Astrocyte of the hippocampus (primary cell): ENCODE measurements at places on chromosomes 4 and X.

GRCh38 chrX:153379971-153380581 is 21.1 kb downstream of the PNMA6E start:
- DNase-seq, result no peak

- no peak for DNase-seq
Observed at GRCh38 chr4:83716874-83717273, 181.0 kb downstream of the GPAT3 start.

DNA sequence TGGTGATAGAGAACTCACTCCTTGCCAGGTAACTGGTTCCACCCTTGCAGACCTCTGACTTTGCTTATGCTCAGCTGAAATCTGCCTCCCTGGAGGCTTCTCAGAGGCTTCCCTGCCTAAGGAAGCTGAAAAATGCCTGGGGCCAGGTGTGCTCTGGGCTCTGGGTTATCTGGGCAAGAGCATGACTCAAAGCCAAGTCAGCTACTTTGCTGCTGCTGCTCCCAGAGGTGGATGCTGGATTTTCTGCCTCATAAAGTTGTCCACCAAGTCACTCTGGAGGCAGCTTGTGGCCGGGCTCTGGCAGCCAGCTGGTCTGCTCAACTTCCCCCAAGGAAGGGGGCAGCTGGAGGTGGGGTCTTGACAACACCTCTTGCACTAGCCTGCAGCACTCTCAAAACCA is 132.7 kb downstream of the PJA1 start:
- no peak for DNase-seq

DNA sequence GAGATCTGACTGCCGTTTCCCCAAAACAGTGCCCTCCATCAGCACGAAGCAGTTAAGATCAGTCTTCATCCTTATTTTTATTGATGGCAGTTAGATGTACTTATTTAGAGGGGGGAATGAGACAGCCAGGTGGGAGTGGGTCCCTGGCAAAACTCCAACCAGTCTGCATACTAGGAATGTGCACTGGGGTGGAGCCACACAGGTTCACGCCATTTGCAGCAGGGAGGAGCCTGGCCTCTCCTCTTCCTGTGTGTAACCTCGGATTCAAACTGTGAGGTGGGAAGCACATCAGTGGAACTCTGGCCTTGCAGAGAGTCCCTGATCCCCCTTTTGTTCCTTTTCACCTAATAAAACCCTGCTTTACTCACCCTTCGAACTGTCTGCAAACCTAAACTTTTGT is 987.7 kb upstream of the GRIA3 start:
- no peak for DNase-seq

DNA sequence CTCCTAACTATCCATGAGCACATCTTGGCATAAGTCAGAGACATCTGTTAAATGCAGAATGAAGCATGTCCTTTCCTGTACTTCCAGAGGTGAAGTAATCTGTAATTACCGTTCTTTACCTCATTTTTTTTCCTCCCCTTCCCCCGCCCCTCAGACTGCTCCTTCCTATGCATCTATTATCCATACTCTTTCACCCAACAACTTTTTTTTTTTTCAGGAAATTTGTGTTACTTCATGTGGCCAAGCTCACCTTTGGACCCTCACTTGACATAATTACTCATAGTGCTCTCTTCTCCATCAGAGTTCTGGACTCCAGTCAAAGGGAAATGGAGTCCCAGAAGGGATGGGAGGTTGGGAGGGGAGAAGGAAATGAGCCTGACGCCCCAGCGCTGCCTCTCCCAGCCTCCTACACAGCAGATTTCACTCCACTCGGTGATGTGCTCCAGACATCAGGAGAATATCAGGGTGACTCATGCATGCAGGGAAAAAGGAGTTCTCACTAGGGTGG is 568.8 kb downstream of the STIM2 start:
- DNase-seq, result no peak

DNA sequence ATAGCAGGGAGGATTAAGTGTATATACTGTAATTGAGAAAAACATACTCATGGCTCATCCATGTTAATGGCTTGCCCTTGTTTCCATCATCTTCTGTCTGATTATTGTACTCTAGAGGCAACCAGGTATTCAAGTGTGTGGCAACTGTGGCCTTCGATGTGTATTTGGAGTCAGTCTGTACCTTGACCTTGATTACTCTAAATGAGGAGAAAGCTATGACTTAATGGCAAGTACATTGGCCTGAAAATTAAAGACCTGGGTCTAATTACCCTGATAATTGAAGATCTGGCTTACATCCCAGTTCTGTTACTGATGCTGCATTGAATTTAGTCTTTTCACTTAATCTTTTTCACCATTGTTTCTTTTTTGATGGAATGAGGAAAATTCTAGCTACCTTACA is 409.2 kb downstream of the CCSER1 start:
- DNase-seq, result no peak

DNA sequence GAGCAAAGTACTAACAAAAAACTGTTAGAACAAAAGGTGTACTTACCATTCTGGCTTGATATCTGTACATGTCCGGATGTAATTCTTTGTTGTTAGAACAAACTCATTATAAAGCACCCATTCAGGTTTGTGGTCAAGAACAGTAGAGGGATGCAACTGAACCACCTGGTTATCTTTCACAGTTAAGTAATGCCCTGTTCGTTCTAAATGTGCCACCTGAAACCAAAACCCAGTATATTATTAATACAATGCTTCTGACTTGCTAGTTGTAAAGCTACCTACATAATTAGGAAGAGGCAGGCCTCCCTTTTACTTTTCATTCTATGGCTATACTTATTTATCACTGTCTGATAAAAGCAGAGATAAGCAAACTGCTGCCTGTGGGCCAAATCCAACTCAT is 54.8 kb downstream of the DHX15 start:
- DNase-seq, result no peak

DNA sequence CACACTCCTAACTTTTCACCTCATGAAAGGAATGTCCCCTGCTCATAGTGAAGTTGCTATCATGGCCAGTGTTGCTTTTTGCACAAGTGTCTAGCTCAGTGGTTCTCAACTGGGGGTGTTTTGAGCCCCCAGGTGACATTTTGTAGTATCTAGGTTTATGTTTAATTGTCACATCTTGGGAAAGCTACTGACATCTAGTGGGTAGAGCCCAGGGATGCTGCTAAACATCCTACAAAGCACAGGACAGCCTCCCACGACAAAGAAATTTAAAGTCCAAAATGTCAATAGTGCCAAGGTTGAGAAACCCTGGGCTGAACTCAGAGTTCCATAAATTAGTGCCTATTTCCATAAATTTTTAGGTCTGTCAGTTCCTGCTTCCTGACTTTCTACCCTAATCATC is 70.7 kb upstream of the HCCS start:
- peak; percentile 16 for DNase-seq

DNA sequence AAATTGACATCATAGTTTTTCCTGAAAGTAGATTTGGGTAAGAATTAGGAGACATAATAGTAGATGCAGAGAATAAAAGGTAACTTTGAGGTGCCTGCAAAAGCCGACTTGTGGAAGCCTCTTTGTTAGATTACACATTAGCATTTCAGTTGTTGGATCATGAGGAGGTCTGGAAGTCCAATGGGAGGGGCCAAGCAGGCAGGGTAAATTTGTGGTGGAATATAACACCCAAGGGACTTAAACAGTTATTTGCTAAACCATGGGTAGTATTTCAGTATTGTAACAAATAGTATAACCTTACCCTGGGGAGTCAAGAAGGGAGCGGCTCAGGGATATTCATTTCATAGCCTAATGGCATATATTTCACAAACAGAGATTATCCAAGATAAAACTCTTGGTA is 810.7 kb upstream of the AMOT start:
- no peak for DNase-seq
